ENCODE measurements at places on chromosomes 4 and X. TPM values are rescaled to one million over a fixed set of nuclear protein-coding genes. Genes with fewer than 3 reads are reported as not detected.

Gene CT45A3
- total RNA-seq = not detected

Gene STBD1
- not detected for total RNA-seq

Gene STATH
- not detected for total RNA-seq

- no peak overlapping the region for H3K4me3 ChIP-seq
- no peaks in the 10 kb centered on the region for H3K36me3 ChIP-seq
- no peak for DNase-seq
- H3K27me3 ChIP-seq = no peaks in the 10 kb centered on the region
Observed at GRCh38 chrX:107766470-107767150, 9.0 kb downstream of the TSC22D3 start.

DNA sequence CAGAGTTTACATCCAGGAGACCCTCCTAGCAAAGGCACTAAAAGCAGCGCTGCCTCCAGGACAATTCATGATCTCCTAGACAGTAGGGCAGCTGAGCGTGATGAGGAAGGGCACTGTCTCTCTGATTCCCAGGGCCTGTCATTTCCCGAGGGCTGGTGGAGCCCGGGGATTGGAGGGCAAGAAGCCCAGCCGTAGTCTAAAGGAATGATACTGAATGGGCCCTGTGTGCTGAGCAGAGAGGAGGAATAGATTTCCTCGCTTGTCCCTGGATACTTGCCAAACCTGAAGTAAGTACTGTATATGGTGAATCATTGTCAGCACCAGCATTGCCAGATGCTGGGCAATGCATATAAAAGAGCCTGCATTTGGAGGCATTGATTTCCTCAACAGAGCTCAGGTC lies 88.0 kb upstream of the SLITRK2 start:
- no peaks in the 10 kb centered on the region for H3K36me3 ChIP-seq
- H3K4me1 ChIP-seq = no peaks in the 10 kb centered on the region
- H3K27me3 ChIP-seq = no peaks in the 10 kb centered on the region
- no peak for DNase-seq

- no peaks in the 10 kb centered on the region for H3K36me3 ChIP-seq
- H3K27me3 ChIP-seq = no peaks in the 10 kb centered on the region
- no peak overlapping the region for H3K4me3 ChIP-seq
Observed at GRCh38 chrX:120499301-120500072, 30.4 kb upstream of the LAMP2 start.

- no peaks in the 10 kb centered on the region for H3K36me3 ChIP-seq
- no peak overlapping the region for H3K27ac ChIP-seq
- no peak for DNase-seq
- H3K4me3 ChIP-seq = no peak overlapping the region
- no peaks in the 10 kb centered on the region for H3K27me3 ChIP-seq
- no peaks in the 10 kb centered on the region for H3K4me1 ChIP-seq
Observed at GRCh38 chrX:18692541-18692940, 14.9 kb upstream of the PPEF1 start.

GRCh38 chrX:2954541-2954940 lies 25.4 kb upstream of the ARSD start:
- H3K27me3 ChIP-seq = no peaks in the 10 kb centered on the region
- H3K4me1 ChIP-seq = no peaks in the 10 kb centered on the region
- H3K27ac ChIP-seq = no peak overlapping the region
- DNase-seq = no peak
- no peak overlapping the region for H3K4me3 ChIP-seq
- no peaks in the 10 kb centered on the region for H3K36me3 ChIP-seq

- H3K36me3 ChIP-seq = no peaks in the 10 kb centered on the region
- H3K27ac ChIP-seq = no peak overlapping the region
- peaks cover 9% of the 10 kb centered on the region for H3K4me1 ChIP-seq
- no peak for DNase-seq
Observed at GRCh38 chr4:17475481-17475880, 36.4 kb downstream of the QDPR start.

GRCh38 chr4:140807491-140808252 lies 51.5 kb upstream of the TBC1D9 start:
- H3K27ac ChIP-seq = no peak overlapping the region
- peaks cover 16% of the 10 kb centered on the region for H3K4me1 ChIP-seq
- peak; percentile 44 for DNase-seq
- no peaks in the 10 kb centered on the region for H3K27me3 ChIP-seq
- H3K4me3 ChIP-seq = no peak overlapping the region

- no peaks in the 10 kb centered on the region for H3K36me3 ChIP-seq
- no peaks in the 10 kb centered on the region for H3K4me1 ChIP-seq
- DNase-seq = no peak
- no peak overlapping the region for H3K27ac ChIP-seq
- H3K27me3 ChIP-seq = no peaks in the 10 kb centered on the region
- H3K4me3 ChIP-seq = no peak overlapping the region
Observed at GRCh38 chr4:116899561-116899960, 185.8 kb downstream of the TRAM1L1 start.

DNA sequence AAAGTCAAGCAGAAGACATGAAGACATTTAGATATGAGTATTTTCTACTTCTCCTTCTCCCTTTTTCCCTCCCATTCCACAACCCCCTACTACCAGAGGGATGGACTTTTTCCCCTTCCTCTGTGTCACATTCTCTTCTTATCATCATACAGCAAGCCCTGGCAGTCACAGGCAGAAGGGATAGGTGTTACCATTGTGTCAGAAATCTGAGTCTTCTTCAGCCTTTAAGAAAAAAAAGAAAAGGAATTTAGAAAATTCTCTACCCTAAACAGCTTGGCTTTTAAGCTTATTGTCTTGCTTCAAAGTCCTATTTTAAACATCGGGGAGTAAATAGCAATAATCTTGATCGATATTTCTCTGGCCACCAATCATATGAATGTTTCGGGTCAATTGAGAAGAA lies 30.9 kb upstream of the ADH1C start:
- H3K27me3 ChIP-seq = no peaks in the 10 kb centered on the region
- H3K4me3 ChIP-seq = no peak overlapping the region
- H3K27ac ChIP-seq = no peak overlapping the region
- H3K4me1 ChIP-seq = no peaks in the 10 kb centered on the region

- H3K36me3 ChIP-seq = no peaks in the 10 kb centered on the region
- peak; percentile 86 for DNase-seq
- H3K4me1 ChIP-seq = no peaks in the 10 kb centered on the region
- no peaks in the 10 kb centered on the region for H3K27me3 ChIP-seq
Observed at GRCh38 chrX:14095702-14096101, 66.0 kb upstream of the GEMIN8 start.

- H3K36me3 ChIP-seq = no peaks in the 10 kb centered on the region
- H3K27ac ChIP-seq = no peak overlapping the region
- DNase-seq = no peak
- H3K4me1 ChIP-seq = no peaks in the 10 kb centered on the region
Observed at GRCh38 chr4:79445371-79445781, 37.3 kb upstream of the GK2 start.

DNA sequence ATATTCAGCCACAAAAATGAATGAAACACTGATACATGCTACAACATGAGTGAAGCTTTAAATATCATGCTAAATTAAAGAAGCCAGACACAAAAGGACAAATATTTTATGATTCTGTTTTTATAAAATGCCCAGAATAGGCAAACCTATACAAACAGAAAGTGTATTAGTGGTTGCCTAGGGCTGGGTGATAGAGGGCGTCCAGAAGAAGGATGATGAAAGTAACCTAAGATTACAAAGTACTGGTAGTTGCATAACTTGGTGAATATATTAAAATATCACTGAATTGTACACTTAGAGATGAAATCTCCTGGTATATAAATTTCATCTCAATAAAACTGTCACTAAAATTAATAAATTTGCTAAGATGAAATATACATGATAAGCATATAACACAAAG lies 67.5 kb downstream of the FBXW7 start:
- H3K36me3 ChIP-seq = no peaks in the 10 kb centered on the region
- no peak overlapping the region for H3K27ac ChIP-seq
- H3K4me1 ChIP-seq = no peaks in the 10 kb centered on the region

Measured in Karpas-422 (cell line).